ENCODE measurements at places on chromosomes 5 and 9.

DNA sequence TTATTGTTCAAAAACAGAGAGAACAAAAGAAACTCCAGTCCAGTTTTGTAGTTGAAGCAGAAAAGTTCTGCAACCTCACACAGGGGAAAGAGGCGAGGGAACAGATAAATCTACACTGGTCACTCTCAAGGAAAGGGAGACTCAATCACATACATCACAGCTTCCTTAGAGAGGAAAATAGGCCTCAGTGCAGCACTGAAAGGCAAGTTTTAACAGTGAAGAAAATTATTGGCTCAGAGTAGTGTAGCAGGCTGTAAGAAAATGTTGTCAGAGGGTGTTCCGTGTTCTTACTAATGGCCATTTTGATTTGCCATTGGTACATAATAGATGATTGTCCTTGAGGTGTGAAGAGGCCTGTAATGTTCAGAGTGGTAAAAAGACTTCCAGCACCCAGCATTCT lies 530.0 kb upstream of the CDH6 start:
- DNase-seq, result no peak

GRCh38 chr9:123550012-123550411 lies 194.0 kb downstream of the CRB2 start:
- DNase-seq, result no peak

GRCh38 chr9:87554976-87555375 lies 57.3 kb downstream of the DAPK1 start:
- DNase-seq, result no peak

- peak; percentile 51 for DNase-seq
These were observed 39.5 kb downstream of the NCS1 start for GRCh38 chr9:130211548-130212226.

DNA sequence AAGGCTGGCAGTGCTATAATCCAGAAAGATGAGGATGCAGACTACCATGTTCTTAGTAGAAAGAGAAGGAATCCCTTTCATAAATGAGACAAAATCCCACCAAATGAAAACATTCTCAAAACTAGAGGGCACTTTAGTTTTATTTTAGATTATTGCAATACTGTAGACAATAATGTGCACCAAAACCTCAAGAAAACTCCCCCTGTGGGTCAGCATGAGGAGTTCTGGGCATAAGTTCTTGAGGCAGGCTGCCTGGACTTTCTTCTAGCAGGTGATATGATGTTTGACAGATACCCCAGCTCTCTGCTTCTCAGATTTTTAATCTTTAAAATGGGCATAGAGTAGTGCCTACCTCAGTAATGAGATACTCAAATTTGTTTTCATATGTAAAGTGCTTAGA lies 196.3 kb upstream of the CTNND2 start:
- DNase-seq, result no peak

DNA sequence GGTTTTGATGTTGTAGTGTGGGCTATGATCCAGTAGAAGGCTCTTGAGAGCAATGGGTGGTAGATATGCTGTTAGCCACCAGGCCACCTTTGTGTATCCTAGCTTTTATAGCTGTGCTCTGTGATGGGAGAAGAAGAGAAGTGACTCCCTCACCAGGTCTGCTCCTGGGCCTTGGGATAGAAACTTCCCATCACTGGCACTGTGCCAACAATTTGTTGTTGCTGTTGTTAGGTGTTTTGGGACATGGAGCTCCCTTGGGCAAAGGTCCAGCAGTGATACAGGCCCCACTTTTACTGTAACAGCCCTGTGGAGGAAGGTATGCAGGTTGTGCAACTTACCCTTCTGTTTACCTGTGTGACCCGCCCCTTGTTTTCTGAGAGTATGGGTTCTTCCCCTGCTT lies 570.9 kb upstream of the GRIN3A start:
- DNase-seq, result no peak

GRCh38 chr9:138098908-138099791 lies 221.6 kb downstream of the CACNA1B start:
- peak; percentile 53 for DNase-seq

DNA sequence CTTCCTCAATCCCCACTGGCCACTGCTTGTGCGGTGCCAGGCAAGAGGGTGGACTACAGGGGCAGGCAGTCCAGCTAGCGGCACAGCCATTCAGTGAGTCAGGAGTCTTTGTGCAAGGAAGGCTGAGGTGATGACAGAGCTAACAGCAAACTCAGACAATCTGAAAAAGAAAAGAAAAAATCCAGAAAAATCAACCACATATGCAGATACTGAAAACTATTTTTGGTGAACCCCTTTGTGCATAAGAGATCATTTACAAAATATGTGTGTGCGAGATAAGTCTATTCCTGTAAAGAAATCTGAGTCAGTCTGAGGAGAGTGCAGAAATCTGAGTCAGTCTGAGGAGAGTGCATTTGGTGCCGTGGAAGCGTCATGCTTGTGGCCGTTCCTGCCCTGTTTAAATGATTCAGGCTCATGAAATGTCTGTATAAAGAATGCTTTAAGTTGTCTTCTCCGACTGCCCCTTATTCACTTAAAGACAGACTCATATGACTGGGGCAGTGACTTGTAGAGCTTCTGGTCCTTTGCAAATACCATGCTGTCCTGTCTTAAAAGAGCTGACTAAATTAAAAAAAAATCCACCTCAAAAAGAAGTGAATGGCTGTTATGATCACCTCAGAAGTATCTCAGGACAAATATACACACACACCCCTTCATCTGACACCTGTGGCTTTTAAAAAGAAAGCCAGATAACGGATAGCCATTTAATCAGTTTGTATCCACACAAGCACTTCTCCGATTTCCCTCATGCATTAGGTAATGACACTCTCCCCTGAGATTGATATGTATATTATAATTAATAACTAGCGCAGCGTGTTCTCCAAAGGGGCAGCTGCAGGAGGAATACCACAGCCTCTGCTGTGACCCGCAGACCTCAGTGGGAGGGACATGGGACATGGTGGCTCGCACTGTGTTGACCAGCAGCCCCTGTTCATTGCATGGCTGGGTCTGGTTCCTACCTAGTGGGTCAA lies 47.3 kb downstream of the TRIO start:
- no peak for DNase-seq

GRCh38 chr5:57298985-57299491 lies 125.2 kb downstream of the GPBP1 start:
- no peak for DNase-seq

- DNase-seq, result no peak
These were observed 136.0 kb upstream of the OSMR start for GRCh38 chr5:38709678-38710306.

- no peak for DNase-seq
These were observed 161.5 kb downstream of the DEPDC1B start for GRCh38 chr5:60538426-60538825.

GRCh38 chr5:134975843-134976242 lies 8.1 kb downstream of the CATSPER3 start:
- DNase-seq, result no peak

- no peak for DNase-seq
These were observed 15.5 kb upstream of the FCN1 start for GRCh38 chr9:134933076-134933659.

GRCh38 chr5:1945606-1946005 lies 62.9 kb upstream of the IRX4 start:
- DNase-seq, result peak; percentile 62

GRCh38 chr5:67770431-67771025 lies 445.0 kb upstream of the PIK3R1 start:
- no peak for DNase-seq

DNA sequence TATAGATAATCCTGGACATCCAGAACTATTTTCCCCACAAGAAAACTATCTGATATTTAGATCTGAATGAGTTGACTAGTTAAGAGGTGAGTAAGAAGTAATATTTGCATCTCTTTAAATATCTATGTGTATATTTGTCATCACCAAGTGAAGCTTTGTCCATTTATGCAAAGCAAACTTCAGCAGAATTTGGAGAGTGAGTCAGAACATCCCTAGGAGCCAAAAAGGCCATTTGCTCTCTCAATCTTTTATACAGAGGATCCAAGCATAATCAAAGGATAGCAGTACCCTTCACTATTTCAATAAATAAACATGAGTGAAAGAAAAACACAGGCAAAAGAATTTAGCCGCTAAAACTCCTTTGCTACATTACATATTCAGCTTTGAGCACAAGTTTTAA lies 454.4 kb downstream of the NR2F1-AS1 start:
- DNase-seq, result no peak

All from osteoblast (primary cell).